Renal cortical epithelial cell (primary cell): ENCODE measurements at places on chromosomes 7 and 10. TPM values are rescaled to one million over a fixed set of nuclear protein-coding genes. Genes with fewer than 3 reads are reported as not detected.

DNA sequence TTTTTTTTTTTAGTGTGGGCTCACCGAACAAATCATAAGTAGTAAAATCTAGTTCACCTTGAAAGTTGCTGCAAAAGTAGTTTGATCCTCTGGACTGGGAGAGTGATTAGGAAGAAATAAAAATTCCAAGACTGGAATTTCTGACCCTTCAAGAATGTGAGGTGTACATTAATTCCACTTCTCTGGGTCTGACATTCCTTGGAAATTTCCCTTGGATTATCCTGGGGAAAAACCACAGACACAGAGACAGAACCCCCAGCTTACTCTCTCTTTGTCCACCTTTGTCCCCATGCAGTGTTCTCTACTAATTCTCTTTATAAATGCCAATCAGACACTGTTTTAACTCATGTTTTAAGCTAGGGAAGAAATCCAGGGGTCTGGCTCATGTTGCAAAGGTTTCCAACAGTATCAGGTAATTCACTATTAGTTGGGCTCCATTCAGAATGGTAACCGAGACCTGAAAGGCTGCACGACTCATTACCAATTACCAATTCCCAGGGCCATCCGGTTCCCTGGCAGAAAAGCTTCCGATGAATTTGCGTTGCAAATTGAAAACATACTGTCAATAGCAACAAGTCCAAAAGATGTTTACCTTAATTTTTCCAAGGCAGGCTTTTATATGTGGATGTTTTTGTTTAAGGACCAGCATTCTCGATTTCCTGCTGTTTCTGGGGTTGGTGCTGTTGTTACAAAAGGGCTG lies 86.3 kb downstream of the BAMBI start:
- DNase-seq: peak; percentile 47

- no peak for DNase-seq
Observed at GRCh38 chr10:2888403-2889004, 178.8 kb upstream of the PFKP start.

GRCh38 chr7:4734587-4735345 lies 40.7 kb upstream of the AP5Z1 start:
- no peak for DNase-seq

TFR2 gene
- total RNA-seq: 0.35 and 1.0 TPM in 2 replicates

GRCh38 chr10:73875139-73875475 lies 752 bp upstream of the CAMK2G start:
- no peak for DNase-seq
